CD4-positive, alpha-beta T cell treated with Interleukin-17A for 1 hour (primary cell): ENCODE measurements at places on chromosomes 13 and 19.
A peak's percentile ranks its signal among the peaks of the same experiment; 100 is the strongest.

- no peak for DNase-seq
Measured at GRCh38 chr19:47464675-47465419, 6.8 kb downstream of the SLC8A2 start.

GRCh38 chr19:31099515-31100205 is 249.6 kb downstream of the TSHZ3 start:
- no peak for DNase-seq

DNA sequence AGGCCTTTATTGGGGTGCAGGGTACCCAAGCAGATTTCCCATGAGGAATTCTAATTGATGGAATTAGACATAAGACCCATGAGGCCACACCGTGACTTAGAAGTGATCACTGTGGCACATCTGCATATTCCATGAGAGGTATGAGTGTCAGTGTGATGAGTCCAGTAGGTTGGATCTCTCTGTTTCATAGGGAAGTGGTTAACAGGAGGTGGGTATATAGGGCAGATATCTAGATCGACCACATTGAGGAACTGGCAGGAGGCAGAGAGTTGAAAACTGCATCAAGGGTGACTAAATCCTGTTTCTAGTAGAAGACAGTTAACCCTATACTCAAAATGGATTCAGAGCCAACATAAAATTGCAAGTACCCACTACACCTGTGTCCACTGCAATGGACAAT is 68.6 kb upstream of the MIR17HG start:
- DNase-seq, result peak; percentile 2

DNA sequence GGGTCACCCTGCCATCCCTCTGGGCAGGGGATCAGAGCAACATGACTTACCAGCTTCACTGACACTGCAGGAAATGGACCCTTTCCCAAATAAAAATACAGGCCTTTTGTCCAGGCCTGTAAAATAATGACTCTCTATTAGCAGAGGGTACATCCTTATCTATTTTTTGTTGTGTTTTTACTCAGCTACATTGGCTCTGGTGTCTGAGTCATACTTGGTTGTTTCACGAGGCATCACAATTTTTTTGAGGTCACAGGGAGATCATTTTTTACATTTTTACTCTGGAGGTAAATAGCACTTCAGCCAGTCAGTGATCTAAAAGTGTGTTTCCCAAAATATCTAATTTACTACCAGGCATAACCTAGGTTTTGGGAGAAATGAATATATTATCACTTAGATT is 6.9 kb upstream of the HTR2A start:
- no peak for DNase-seq

DNA sequence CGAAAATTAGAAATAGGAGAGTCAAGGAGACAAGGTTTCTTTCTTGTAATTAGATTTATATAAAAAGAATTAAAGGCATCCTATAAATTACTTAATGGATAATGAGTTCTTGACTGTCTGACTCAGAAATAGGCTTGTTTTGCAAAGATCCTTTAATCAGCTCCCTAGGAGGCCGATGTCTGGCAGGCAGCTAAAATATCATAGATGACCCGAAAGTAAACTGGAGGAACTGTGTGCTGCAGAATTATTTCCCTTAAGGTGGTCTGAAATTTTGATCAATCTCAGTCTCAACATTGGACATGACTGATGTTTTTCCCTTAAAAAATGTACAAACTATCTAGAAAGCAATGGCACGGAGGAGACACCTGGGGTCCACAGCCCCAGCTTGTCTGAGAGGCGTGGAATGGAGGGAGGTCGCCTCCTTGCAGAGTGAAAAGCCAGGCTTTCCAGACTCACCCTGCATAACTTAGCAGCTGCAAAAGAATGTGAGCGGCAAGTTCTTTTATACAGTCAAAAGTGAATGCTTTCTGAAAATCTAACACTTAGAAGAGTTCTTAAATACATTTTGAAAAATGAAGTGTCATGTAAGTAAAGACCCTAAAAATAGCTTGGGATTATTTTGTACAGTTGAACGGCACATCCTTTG is 44.8 kb downstream of the MBNL2 start:
- no peak for DNase-seq

DNA sequence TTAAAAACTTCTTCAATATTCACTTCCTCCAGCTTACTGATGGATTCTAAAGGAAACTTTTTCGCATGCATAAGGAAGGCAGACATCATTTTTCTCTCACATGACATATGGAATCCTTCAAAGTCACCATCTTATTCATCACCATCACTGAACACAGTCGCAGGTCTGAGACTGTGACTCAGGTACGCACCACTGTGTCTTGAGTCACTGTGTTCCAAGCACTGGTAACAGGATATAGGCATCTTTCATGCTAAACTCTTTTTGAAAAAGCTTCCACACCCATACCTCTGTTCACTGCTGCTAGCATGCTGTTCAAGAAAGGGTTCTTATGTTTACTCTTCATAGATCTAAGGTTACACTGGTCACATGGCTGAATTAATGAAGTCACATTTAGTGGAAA is 67.0 kb upstream of the SIAH3 start:
- DNase-seq, result no peak
